Calu3 (cell line): ENCODE measurements at places on chromosomes 6 and 20. TPM values are rescaled to one million over a fixed set of nuclear protein-coding genes. Genes with fewer than 3 reads are reported as not detected.

Gene CITED2
- 21.4 and 29.6 TPM in 2 replicates for total RNA-seq

- no peak for DNase-seq
These were observed 45.6 kb upstream of the IPCEF1 start for GRCh38 chr6:154402081-154402780.

Gene ARG1
- total RNA-seq: not detected in 2 replicates

GRCh38 chr6:155528982-155529453 lies 73.4 kb upstream of the NOX3 start:
- peak; percentile 31 for DNase-seq

DNA sequence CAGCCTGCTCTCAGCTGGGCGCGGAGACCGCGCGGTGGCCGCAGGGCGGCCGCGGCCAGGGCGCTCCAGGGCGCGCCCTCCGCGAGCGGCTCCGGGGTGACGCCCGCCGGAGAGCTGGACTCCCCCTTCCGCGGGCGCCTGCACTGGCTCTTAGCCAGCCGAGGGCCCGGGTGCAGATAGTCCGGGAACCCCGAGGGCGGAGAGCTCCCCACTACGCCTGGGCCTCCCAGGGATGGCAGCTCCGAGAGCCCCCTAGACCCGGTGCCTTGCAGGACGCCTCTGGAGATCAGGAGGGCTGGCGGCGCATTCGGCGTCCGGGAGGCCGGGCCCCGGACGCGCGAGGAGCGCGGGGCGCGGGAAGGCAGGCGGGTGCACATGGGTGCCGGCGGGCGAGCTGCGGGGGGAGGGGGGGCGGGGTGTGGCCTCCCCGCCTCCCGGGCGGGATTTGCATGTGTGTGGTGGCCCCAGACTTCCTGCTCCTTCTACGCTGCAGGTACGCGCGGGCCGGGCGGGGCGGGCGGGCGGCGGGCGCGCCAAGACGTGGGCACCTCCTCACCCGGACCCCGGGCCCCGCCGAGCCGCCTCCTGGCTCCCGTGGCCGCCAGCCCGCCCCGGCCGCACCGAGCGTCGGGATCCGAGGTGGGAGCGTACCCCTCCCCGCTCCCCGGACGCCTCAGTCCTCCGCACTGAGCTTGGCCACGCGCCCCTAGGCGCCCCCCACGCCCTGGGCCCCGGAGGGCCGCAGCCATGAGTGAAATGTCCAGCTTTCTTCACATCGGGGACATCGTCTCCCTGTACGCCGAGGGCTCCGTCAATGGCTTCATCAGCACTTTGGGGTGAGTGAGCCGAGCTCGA lies at the start of gene ITPR3:
ITPR3 (plus strand) TSS at position 467 of the 855 bp plus-strand sequence; CDS start at position 748, 281 bp downstream.
- DNase-seq: peak; percentile 83

GRCh38 chr6:42013134-42013516 lies 37.2 kb upstream of the TAF8 start:
- no peak for DNase-seq

DNA sequence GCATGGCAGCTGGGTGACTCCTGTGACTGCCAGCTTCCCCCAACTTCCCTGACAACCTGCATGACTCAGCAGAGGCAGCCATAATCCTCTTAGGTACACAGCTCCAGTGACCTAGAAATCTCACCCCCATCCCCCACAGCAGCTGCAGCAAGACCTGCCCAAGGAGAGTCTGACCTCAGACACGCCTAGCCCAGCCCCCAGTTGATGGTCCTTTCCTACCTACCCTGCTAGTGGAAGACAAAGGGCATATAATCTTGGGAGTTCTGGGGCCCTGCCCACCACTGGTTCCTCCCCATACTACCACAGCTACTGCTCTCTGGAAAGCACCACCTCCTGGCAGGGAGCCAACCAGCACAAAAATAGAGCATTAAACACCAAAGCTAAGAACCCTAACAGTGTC lies 90.2 kb downstream of the F13A1 start:
- DNase-seq: no peak

GRCh38 chr6:1636272-1636825 lies 26.6 kb downstream of the FOXC1 start:
- DNase-seq: no peak

- no peak for DNase-seq
These were observed 29.9 kb downstream of the NRN1 start for GRCh38 chr6:5976811-5977210.

- DNase-seq: peak; percentile 91
These were observed 1.3 kb downstream of the HMGA1 start for GRCh38 chr6:34237722-34238584.

- DNase-seq: no peak
These were observed 2.9 kb upstream of the SNRPB start for GRCh38 chr20:2473516-2473915.

Gene CYP21A2
- 0.76 and 0.78 TPM in 2 replicates for total RNA-seq

DNA sequence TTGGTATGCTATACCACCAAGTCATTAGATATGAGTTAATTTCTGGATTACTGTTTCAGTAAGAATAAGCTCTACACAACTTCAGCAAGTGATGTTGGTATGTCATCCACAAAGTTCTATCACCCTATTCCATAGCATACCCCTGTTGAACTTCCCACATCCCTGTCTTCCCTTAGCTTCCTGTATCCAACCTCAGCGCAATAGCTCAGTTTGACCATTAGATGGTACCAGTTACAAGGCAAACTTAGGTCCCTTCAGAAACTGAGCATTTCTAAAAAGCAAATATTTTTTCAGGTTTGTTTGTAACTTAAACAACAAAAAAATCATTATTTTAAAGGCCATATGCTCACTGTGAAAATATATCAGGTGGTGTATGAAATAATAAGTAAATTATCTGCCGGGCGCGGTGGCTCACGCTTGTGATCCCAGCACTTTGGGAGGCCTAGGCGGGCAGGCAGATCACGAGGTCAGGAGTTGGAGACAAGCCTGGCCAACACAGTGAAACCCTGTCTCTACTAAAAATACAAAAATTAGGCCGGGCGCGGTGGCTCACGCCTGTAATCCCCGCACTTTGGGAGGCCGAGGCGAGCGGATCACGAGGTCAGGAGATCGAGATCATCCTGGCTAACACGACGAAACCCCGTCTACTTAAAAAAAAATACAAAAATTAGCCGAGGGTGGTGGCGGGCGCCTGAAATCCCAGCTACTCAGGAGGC lies 8.8 kb upstream of the MOG start:
- DNase-seq: peak; percentile 21

GRCh38 chr6:116405138-116405537 lies 34.4 kb downstream of the DSE start:
- no peak for DNase-seq

DNA sequence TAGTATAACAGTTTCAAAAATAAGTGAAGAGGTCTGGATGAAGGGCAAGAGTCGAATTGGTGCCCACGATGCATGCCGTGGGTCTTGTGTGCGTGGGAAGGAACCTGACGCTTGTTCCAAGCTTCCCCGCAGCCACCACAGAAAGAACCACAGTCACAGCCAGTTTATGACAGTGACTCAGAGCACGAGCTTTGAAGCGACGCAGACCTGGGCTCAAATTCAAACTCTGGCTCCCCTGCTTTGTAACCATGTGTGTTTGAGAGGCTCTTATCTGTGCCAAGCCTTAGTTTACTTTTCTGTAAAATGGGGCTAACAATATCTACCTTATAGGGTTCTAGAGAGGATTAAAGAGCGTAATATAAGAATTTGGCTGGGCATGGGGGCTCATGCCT lies 65.5 kb downstream of the SYNJ2 start:
- DNase-seq: no peak

- DNase-seq: peak; percentile 4
These were observed 331.6 kb upstream of the NT5E start for GRCh38 chr6:85118233-85118632.

GRCh38 chr6:15073883-15074465 lies 171.9 kb upstream of the JARID2 start:
- no peak for DNase-seq

Gene BPIFB1
- 8.5 and 9.2 TPM in 2 replicates for total RNA-seq

GRCh38 chr6:41680182-41680965 lies 42.1 kb downstream of the MDFI start:
- no peak for DNase-seq

GRCh38 chr6:160975162-160975561 lies 16.4 kb upstream of the MAP3K4 start:
- no peak for DNase-seq

DNA sequence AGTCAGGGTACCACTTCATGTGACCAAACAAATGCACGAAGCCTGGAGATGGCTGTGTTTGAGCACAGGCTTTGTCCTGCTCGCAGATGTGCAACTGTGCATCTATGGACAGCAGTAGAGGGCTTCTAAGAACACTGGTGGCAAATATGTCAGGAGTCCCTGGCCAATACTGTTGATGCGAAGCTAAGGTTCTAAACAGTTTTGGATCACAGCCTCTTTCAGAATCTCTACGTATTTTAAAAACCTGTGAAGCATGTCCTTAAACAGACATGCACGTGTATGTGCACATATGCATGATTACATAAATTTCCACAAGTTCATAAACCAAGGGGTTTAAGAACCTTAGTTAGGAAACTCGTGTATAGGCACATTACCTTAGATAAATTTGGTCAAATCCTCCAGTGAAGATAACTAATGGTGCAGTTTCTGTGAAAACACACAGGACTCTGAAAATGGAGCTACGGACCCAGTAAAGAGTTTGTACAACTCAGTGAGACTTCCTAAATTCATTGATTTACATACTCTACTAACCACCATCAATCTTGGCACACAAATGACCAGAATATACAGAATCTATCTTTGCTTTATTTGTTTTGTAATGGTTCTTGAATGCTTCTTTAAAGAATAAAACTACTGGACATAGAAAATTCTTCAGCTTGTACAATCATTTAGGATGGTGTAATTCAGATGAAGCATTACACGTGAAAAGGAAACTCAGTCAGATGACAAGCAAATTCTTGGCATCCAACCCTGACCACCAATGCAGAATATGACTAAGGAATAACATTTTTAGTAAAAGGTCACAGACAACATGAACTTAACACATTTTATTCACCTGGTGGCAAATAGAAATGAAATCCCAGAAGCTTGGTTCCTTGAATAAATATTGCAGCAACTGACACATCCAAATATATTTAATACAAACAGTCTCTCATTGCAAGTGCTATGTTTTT lies 27.4 kb downstream of the KCNQ5 start:
- DNase-seq: peak; percentile 7

Gene PCMT1
- total RNA-seq: 56.8 and 63.4 TPM in 2 replicates
